Esophagus squamous epithelium (tissue), 5 donors: ENCODE measurements at places on chromosomes 3 and 15. TPM values are rescaled to one million over a fixed set of nuclear protein-coding genes. Genes with fewer than 3 reads are reported as not detected.

The SNX22 gene
- total RNA-seq: 0.19 TPM

The RETNLB gene
- not detected for total RNA-seq

The PLA2G4D gene
- total RNA-seq: 0.23 TPM

The GOLGA6B gene
- not detected for total RNA-seq

The ACTC1 gene
- total RNA-seq: not detected

The CCDC39 gene
- total RNA-seq: not detected

The GOLGA8J gene
- total RNA-seq: not detected

DNA sequence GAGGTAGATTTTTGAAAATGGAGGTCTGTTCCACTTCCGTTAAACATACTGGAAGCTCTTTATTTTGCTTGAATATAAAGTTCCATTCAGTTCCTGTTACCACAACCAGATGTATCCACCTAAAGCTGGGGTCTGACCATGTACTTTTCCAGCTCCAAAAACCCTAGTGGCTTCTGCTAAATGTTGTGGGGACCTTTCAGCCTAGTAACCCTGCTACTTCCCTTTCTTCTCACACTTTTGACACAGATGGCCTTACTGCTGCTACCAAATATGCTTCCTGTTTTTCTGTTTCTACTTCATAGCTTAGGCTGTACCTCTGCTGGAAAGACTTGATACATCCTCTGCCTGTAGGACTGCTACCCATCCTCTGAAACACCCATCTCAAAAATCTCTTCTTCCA, 87.8 kb downstream of the COL6A6 start:
- no peak for DNase-seq

DNA sequence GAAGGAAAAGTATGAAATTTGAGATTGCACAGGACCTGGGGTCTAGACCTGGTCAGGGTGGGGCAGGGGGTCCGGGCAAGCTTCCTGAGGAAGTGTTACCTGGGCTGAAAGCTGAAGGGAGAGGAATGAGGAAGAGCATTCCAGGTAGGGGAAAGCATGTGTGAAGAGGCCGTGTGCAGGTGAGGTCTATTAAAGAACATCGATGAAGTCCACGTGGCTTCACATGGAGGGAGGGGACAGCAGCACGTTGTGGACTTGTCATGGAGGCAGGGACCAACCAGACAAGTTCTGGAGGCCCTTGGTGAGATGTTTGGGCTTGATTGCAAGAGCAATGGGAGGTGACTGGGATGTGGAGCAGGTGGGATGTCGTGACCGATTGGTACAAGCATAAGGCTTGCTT, 47.1 kb downstream of the IDH2 start:
- no peak for DNase-seq

DNA sequence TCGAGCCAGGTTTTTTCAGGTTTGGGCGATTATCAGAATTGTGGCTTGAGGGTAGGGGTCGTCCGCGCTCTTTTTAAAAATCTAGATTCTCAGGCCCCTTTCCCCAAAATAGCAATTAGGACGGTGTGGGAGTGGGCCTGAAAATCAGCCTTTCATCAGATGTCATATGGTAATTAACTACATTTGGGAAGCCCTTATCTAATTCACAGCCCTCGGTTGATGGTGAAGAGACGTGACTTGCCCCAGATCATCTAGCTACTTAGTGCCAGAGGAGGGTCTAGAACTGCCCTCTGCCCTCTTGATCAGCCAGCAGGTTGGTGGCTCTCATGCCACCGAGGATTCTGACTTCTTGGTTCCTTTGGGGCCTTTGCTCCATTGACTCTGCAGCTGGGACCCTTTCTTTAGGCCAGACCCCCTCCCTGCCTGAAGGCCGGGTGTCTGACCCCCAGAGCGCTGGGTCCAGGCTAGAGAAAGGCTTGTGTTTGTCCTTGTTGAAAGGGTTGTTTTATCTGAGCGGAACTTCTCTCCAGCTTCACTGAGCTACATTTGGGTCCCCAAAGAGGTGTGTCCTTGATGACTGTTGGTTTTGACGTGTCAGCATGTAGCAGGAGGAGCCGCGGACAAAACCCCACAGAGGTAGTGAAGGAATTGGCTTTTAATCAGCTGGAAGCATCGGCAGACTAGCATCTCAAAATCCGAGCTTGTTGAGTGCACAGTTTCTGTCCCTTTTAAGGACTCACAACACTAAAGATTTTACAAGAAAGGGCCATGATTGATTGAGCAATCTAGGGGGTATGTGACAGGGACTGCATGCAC, 857 bp downstream of the AEN start:
- DNase-seq: no peak

DNA sequence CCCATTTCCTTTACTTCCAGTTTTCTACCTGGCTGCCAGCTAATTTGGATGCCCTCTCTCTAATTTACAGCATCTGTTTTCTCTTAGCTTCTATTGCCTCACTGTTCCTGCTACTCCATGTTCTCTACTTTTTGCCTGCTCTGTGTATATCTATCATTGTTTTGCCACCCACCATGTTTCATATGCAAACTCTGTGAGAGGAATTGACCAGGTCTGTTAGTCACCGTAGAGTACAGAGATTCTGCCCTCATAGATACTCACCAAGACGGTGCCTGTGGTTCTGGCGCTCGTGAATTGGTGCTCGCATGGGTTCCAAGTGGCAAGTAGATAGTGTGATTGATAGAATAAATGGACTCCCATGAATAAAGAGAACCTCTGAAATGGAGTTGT, 288.8 kb downstream of the CNTN6 start:
- DNase-seq: no peak

DNA sequence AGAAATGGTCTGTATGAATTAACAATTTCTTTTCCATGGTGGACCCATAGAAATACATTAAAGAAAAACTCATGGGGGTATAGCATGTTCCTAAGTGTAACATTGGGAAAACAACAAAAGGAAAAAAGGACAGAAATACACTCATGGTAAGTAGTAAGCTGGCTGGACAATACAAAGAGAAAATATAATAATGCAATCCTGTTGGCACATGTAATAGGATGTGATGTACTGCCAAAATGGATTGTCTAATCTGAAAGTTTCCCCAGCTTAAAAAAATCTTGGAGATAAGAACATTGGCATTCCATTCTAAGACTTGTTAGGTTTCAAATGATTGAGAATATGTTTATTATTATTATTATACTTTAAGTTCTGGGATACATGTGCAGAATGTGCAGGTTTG, 128.1 kb downstream of the MBNL1 start:
- DNase-seq: no peak

DNA sequence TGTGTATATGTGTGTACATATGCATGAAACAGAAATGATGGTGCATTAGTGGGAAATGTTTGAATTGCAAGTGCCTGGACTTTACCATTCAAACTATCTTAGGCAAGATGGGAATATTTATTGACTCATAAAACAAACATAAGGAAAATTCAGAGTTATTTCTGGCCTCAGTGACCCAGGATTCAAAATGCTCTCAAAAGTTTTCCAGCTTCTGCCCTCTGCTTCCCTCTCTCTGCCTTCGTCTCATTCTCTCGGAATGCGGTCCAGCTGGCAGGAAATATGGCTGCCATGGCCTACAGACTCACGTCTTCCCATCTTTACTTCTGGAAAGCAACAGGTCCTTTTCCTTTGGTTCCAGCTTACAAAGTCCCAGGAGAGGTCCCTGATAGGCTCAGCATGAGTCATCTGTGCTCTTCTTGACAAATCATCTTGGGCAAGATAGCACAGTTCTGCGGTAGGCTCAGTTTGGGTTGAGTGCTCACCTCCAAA, 8.7 kb upstream of the ZNF774 start:
- no peak for DNase-seq

GRCh38 chr3:142239421-142239820, 14.0 kb upstream of the GK5 start:
- no peak for DNase-seq

DNA sequence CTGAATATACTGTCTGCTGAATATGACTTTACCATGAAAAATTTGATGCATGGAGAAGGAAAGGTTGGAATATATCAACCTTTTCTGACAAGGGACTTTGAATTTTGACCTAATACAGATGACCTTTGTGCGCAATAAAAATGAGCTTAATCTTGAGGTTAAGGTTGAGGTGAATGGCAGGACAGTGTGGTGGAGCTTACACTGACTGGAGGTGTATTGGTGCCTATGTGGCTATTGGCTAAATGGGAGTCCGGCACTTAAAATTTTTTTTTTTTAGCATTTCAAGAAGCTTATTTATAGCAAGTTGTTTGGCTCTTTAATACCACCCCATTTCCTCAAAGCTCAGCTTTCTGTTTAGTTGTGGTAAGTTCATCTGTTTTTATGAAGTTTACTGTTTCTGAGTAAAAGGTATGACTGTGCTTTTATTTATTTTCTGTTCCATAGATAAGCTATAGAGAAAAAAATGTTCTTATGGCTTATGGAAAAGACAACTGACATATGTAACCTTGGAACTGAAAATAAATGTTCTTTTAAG, 15.2 kb downstream of the CDIN1 start:
- DNase-seq: no peak

GRCh38 chr3:63047068-63047467, 171.9 kb upstream of the CADPS start:
- no peak for DNase-seq

GRCh38 chr3:69203631-69204314, 81.4 kb upstream of the LMOD3 start:
- no peak for DNase-seq

GRCh38 chr3:126468028-126468891, 7.4 kb downstream of the ZXDC start:
- DNase-seq: no peak

DNA sequence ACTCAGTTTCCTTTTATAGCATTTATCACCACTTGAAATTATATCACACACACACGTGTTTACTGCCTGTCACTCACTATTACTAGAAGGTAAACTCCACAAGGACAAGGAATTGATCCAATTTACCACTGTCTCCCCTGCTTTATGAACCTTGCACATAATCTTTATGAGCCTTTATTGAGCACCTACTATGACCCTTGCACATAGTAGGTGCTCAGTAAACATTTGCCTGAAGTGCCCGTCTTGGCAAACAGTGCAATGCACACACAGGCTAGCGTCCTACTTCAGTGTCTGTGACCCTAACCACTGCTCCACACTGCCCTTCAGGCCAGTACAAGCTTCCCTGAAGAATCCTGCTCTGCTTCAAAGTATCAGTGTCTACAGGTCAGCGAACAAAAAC, 237.7 kb upstream of the TMC3 start:
- no peak for DNase-seq

DNA sequence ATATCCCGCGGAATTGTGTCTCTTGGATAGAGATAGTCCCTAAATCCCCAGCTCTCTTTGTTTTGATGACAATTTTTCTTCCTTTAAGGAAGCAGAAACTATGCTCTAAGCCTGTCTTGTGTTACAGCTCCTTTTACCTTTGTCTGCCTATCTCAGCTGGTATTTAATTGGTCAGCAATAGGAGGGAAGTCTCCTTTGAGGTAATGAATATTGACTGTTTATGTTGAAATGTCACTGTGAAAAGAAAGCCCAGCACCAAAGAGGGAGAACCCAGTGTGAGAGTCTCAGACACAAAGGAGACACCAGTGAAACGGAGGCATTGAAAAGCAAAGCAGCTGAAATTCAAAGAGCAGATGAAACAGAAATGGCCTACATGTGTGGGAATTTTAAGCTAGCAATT, 372.6 kb downstream of the NR2F2 start:
- no peak for DNase-seq

GRCh38 chr15:99433026-99433756, 132.6 kb upstream of the MEF2A start:
- DNase-seq: no peak

GRCh38 chr3:129432036-129432435, 3.6 kb upstream of the EFCAB12 start:
- no peak for DNase-seq

DNA sequence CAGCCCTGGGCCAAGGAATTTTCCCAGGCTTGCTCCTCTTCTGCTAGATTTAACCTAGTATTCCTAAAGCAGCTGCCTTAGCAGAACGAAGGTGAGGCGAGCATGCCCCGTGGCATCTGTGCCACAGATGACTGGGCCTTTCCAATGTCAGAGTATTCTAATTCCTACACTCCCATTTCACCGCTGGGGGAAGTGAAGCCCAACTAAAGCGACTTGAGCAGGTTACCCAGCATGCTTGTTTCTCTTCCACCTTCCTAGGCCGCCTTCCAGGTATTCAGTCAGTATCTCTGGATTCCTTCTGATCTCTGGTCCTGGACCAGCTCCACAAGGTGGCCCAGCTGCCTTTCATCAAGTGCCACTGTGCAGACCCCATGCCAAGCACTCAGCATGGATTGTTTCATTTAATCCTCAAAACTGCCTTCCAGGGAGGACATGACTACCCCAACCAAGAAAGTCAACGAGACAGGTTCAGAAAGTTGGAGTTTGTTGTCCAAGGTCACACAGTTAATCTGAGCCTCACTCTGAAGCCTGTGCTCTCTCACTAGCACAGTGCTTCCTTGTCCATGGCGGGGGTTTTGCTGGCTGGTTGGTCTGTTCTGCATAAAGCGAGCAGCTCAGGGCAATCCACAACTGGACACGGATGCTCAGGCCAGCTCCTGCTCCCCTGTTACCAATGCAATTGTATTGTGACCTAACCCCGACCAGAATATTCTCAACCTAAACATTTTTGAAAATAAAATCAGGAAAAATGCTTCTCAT, 15.1 kb downstream of the MYO5C start:
- no peak for DNase-seq

- DNase-seq: no peak
These were observed 49.9 kb downstream of the SLC25A26 start for GRCh38 chr3:66270701-66271100.

DNA sequence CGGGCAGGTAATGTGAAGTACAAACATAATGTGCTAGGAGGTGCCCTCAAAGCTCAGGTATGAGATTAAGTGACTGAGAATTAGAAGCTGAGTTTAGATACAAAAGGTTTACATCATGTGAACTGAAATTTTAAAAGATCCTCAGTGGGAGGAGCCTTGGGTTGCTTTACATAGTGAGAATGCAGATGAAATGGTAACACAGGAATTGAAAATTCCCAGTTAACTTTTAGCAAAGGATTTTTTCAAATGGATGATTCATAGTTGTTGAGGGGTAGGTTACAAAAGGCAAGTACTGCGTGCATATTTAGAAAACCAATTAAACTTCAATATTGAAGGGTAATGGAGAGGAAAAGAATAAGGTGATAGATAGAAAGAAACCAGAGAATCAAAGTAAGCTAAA, 157.3 kb downstream of the PLCH1 start:
- no peak for DNase-seq

DNA sequence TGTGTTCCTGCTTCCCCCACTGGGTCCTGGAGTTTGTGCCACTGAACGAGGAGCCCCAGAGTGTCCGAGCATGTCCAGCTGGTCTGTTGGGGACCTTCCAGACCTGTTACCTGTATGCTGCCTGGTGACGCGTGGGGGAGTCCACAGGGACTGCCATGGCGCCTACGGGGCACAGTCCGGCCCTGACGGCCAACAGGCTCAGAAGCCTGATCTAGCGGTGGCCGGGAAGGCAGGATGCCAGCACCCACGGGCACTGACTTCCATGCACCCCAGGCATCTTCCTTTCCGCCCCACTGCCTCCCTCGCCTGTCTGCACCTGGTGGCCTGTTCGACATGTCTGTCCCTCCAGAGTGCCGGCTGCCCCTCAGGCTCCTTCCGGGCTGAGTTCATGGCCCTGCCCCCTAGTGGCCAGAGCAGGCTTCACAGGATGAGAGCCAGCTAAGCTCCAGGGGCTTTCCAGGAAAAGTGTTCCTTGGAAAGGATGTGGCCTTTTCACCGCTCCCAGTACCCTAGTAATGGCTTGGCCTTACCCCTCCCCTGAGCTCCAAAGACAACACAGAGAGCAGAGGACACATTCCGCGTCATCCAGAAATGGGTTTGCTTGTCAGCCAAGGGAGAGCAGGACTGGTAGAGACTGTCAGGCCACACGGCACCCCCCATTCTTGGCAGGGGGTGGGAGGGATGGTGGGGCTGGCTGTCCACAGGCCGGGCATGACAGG, 35.7 kb downstream of the NGRN start:
- no peak for DNase-seq

- no peak for DNase-seq
These were observed 592.0 kb upstream of the KCNMB2 start for GRCh38 chr3:177944228-177944661.
